NCI-H2081 (cell line): ENCODE measurements at places on chromosomes 11 and 22.

DNA sequence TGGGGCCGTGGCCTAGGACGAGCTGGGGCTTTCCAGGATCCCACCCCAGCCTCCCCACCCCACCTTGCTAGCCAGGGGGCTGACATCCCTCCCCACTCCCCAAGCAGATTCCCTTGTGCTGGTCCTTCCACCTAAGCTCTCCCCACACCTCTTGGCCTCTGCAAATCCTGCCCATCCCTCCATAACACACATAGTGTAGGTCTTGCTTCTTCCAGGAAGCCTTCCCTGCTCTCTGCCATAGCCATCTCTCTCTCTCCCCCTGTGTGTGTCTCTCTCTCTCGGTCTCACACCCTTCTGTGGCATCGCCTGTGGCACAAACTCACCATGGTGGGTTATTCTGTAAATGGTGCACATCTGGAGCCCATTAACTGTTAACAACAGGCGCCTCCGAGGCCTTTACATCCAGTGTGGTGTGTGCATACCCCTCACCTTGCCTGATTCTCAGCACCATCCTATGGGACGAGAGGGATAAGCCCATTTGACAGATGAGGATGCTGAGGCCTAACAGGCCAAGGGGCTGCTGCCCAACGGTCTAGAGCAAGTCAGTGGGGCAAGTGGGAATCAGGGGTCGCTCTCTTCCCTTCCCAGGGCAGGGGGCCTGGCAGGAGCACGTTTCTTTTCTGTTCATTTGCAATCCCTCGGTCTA lies 22.2 kb upstream of the PICK1 start:
- no peak for DNase-seq

- DNase-seq, result no peak
Observed at GRCh38 chr22:45212306-45212709, 28.4 kb downstream of the KIAA0930 start.

- DNase-seq, result no peak
Observed at GRCh38 chr22:40416636-40417035, 46.2 kb downstream of the SGSM3 start.

GRCh38 chr11:71451596-71452198 lies 1.3 kb upstream of the NADSYN1 start:
- peak; percentile 24 for DNase-seq

DNA sequence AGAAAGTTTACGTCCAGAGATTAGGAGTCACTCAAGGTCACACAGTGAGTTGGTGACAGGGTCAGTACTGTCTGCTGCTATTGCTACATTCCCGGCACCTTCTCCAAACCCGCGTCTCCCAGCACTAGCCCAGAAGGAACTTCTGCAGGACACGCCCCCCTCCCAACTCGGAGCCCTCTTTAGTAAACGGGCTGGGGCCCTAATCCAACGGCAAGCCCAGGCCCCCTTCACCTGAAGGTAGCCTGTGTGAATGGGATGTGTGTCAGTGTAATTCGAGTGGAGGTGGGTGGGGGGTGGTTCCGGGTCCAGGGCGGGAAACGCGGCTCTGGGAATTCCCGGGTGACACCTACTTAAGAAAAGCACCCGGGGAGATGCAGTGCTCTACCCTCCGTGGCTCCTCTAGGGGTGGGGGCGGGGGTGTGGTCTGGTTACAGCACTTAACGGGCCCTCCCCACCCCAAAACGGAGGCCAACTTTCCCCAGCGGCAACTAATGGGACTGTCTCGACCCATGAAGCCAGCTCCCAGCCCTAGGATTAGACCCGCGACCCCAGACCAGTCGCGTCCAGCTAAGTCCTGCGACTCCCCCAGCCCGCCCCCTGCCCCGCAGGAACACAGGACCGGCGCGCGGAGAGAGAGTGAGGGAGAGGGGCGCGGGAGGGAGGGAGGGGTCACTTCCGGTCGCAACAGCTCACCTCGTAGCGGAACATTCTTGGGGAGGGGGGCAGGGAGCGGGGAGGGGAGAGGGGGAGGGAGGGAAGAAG lies 468 bp downstream of the PATL1 start:
- peak; percentile 28 for DNase-seq

DNA sequence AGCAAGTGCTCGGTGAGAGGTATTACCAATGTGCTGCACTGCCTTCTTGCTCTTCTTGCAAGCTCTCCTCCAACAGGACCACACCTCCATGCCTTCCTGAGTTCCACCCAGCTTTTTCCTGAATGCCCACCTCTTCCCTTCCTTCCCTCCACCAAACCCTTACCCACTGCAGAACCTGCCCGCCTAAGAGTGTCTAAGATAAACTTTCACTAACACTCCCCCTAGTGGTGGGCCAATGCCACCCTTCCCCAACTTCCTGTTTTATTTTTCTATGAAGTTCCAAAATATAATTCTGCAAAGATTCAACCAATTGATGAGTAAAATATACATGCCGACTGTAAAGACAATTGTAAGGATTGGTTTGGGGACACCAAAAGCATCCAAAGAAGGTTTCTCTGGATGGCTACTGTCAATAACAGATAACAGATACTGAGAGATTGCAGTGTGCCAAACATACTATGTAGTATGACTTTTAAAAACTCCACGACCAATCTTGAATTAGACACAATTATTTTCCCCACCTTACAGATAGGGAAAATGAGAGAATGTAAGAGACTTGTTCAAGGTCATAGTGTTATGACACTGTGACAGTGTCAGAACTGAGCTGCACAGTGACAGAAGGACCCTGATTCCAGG lies 38.6 kb upstream of the BMAL1 start:
- peak; percentile 16 for DNase-seq

- no peak for DNase-seq
Observed at GRCh38 chr11:60994541-60995080, 23.1 kb downstream of the CD6 start.

DNA sequence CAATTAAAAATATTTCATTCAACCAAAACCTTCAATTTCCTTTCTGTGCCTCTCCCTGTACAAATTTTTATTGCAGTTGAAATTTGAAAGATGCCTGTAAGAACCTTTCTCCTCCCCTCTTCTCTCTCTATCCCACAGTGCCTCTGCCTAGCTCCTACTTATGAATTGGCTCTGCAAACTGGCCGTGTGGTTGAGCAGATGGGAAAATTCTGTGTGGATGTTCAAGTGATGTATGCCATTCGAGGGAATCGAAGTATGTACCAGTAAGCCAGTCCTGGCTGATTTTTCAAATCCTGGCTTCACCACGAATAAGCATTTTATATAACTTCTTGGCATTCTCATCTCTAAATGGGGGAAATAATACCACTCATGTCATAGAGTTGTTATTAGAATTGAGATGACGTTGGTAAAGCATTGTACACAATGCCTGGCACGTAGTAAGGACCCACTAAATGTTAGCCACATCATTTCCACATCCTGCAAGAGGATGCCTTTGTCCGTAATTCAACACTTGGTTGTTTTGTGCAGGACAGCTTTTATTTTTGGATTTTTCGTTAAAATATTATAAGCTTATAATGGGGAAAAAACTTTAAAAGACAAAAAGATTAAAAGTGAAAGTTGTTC lies 6.0 kb downstream of the DDX25 start:
- DNase-seq, result no peak

DNA sequence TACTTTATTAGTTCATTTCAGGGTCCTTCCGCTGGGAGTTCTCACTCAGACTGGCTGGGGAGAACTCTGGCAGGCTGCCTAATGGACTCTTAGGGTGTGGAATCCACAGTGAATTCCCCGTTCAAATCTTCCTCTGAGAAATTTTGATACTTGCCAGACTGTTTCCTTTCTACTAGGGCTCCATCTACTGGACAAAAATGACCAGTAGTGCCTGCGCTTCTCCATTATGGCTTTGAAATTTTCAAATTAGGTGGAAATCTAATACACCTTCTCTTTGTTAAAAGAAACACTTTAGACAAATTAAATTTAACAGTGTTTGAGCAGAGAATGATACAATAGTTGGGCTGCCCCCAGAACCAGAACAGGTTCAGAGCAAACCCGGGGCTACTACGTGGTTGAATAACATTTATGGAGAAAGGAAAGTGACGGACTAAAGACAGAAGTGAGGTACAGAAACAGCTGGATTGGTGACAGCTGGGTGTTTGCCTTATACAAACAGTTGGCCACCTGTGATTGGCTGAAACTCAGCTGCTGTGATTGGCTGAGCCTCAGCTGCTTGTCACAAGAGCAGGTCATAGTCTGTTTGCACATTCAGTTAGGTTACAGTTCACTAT lies 52.9 kb upstream of the FDX1 start:
- peak; percentile 93 for DNase-seq

DNA sequence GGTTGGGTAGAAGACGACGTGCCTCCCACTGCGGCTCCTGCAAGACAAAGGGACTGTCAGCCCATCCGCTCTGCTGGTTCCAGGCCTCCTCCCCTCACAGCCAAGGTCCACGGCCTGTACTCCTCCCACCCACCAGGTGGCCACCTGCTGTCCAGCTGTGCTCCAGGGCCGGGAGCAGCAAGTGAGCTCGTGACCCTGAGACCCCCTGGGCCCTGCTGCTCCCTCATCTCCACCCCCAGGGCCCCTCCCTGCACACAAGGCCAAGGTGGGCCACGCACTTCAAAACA lies 27.4 kb downstream of the TSPAN4 start:
- DNase-seq, result no peak

- DNase-seq, result no peak
Observed at GRCh38 chr11:23653071-23653675, 792.9 kb upstream of the CCDC179 start.

DNA sequence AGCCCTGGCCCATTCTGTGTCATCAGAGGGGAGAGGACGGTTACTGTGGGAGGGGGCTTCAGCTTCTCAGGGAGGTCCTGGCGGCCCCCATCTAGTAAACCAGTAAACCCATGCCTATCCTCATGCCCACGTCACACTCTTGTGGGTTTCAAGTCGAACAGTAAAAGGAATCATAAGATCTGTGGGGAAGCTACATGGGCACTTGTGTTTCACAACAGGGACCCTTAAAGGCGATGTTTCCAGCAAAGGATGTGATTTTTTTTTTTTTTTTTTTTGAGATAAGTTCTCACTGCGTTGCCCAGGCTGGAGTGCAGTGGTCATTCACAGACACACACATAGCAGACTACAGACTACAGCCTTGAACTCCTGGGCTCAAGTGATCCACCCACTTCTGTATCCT lies 9.2 kb upstream of the PARVG start:
- DNase-seq, result no peak

- no peak for DNase-seq
Observed at GRCh38 chr11:61004761-61005181, 33.3 kb downstream of the CD6 start.

- no peak for DNase-seq
Observed at GRCh38 chr22:24390576-24390975, 36.8 kb upstream of the ADORA2A start.

- DNase-seq, result no peak
Observed at GRCh38 chr11:94150056-94150455, 21.4 kb downstream of the PANX1 start.

GRCh38 chr11:18617688-18618341 lies 16.3 kb downstream of the SPTY2D1 start:
- DNase-seq, result no peak

GRCh38 chr11:119382101-119382500 lies 611 bp upstream of the USP2 start:
- DNase-seq, result no peak

GRCh38 chr22:29716814-29717545 lies 2.8 kb upstream of the CABP7 start:
- no peak for DNase-seq

- DNase-seq, result peak; percentile 70
Observed at GRCh38 chr22:49930596-49931412, 12.4 kb downstream of the CRELD2 start.

GRCh38 chr11:61254403-61255025 lies 13.5 kb downstream of the PGA5 start:
- DNase-seq, result peak; percentile 46

- DNase-seq, result no peak
Observed at GRCh38 chr22:27130906-27131305, 473.5 kb downstream of the MIAT start.

DNA sequence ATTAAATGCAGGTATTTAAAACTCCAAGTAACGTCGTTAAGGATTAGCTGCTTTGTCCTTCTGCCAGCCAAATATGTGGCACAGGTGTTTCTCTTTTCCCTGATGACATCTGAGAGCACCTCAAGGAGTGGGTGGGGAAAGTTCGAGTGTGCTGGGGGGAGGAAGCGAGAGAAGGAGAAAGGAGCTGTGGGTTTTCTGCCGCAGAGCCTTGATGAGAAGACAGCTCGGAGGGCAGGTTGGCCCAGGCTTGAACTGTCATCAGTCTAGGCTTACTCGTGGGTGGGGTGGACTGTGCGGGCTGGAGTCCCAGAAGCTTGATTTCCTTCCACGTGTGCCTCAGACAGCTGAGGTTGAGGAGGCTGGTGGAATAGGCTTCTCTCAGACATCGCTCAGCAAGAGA lies 15.2 kb upstream of the SORL1-AS1 start:
- DNase-seq, result no peak

GRCh38 chr22:30182815-30183214 lies 63.7 kb downstream of the LIF start:
- no peak for DNase-seq

GRCh38 chr11:64850979-64851567 lies 6.6 kb upstream of the CDC42BPG start:
- DNase-seq, result no peak

DNA sequence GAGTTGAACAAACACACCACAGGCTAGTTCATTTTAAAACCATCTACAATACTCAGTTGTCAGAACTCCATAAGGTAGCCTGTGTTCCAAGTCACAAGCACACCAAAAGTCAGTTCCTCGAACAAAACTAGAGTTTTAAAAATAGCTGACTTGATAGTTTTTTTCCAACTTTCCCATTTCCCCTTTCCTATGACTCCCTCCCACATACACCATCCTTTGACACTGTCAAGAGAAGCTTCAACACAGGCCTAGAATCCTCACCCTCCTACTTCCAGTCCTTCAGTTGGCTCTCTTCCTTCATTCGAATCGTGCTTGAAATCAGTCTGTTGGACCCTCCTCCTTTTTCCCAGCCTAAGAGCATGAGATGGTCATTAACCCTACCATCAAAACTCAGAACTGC lies 105.7 kb upstream of the AKIP1 start:
- DNase-seq, result no peak

- no peak for DNase-seq
Observed at GRCh38 chr11:1224111-1224490, 1.2 kb downstream of the MUC5B start.

DNA sequence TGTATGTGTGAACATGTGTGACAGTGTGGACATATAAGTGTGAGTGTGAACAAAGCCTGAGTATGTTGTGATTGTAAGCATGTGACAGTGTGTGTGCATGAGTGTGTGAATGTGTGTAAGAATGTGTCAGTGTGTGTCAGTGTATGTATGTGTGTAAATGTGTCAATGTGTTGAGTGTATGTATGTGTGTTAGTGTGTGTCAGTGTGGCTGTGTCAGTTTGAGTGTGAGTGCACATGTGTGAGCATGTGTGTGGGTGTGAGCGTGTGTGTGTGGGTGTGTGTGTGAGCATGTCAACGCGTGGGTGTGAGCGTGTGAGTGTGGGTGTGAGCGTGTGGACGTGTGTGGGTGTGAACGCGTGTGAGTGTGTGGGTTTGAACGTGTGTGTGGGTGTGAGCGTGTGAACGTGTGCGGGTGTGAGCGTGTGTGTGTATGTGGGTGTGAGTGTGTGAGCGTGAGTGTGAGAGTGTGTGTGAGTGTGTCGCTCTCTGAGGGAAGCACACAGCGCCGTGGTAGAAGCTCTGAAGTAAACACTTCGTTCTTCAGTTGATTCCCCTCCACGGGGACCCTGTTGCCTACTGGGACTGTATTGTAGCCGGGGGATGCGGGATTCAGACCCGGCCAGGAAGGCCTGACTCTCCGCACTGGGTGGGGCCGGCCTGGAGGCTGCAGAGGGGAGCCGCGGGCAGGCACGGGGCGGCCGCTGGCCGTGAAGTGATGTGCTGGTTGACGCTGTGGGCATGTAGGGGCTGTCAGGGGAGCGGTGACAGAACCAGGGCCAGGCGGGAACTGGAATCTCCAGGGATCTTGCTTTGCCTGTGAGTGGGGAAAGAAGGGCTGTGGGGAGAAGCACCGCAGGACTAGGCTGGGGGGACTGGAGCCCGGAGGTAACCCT lies 21.1 kb downstream of the RPS6KA4 start:
- DNase-seq, result no peak
